IMR-90 (cell line): ENCODE measurements at places on chromosomes 1 and 21.

- DNase-seq, result no peak
Measured at GRCh38 chr1:19110257-19110927, 99.7 kb downstream of the UBR4 start.

DNA sequence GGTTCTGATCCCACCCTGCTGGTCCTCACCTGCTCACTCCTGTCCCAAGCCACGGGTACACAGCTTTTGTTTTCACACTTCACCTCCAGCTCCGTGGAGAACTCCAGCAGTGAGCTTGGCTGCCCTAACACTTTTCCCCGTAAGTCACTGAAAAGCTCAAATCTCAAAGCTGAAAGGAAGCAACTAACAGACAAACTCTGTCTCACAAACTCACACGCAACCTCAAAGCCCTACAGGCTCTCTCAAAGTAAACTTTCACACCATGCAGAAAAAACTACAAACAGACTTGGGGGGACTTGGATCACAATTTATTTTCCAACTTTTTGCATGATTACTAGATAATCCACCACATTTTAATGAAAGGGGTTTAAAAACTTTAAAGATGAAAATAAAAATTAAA is 88.3 kb downstream of the AK5 start:
- peak; percentile 64 for DNase-seq

- DNase-seq, result peak; percentile 92
Measured at GRCh38 chr1:156122519-156123355, 8.2 kb downstream of the LMNA start.

DNA sequence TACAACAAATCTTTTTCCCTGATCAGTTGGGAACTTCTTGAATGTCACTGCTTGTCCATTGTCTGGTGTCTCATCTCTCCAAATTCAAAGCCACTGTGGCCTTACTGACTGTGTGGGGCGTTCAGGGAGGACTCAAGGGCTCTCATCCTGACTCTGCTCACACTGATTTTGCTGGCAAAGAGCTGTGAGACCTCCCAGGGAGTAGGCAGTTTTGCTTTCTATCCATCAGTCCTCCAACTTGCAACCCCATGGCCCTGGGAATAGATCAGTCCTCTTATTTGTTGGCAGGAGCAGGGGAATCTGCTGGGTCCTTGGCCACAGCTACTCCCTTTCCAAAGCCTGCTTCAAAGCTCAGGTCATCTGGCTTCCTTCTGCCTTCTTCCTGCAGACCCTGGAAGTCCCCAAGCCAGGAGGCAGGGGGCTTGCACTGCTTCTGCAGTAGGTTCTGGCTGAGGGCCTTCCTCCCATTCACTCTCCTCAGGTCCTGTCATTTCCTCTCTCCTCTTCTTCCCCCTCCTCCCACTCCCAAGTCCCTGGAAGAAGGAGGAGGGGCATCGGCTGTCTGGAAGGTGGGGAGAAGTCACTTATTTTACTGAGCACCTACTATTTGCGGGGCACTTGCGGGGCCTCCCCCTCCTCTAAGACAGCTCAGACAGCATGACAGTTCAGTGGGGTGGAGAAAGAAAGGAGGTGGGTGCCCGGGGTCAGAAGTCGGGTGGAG is 876 bp upstream of the NAV1 start:
- no peak for DNase-seq

GRCh38 chr1:34404804-34405203 is 228.1 kb downstream of the C1orf94 start:
- no peak for DNase-seq

- DNase-seq, result no peak
Measured at GRCh38 chr1:210213335-210213734, 19.3 kb upstream of the SERTAD4 start.

DNA sequence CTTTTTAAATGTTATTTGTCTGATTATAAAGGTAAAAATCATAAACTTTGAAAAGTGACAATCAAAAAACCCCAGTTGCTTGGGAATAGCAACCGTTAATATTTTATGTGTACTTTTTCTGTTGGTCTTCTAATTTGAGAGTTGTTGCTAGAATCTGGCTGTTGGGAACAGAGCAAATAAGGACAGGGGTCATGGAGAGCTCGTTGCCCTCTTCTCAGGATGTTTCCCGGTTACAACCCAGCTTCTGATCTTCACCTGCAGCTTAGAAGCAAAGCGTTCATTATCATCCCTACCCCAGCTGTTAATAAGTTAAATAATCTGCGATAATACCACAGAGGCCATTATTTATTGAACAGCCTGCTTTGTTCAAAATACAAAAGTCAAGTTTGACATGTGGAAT is 22.1 kb upstream of the NFASC start:
- no peak for DNase-seq

DNA sequence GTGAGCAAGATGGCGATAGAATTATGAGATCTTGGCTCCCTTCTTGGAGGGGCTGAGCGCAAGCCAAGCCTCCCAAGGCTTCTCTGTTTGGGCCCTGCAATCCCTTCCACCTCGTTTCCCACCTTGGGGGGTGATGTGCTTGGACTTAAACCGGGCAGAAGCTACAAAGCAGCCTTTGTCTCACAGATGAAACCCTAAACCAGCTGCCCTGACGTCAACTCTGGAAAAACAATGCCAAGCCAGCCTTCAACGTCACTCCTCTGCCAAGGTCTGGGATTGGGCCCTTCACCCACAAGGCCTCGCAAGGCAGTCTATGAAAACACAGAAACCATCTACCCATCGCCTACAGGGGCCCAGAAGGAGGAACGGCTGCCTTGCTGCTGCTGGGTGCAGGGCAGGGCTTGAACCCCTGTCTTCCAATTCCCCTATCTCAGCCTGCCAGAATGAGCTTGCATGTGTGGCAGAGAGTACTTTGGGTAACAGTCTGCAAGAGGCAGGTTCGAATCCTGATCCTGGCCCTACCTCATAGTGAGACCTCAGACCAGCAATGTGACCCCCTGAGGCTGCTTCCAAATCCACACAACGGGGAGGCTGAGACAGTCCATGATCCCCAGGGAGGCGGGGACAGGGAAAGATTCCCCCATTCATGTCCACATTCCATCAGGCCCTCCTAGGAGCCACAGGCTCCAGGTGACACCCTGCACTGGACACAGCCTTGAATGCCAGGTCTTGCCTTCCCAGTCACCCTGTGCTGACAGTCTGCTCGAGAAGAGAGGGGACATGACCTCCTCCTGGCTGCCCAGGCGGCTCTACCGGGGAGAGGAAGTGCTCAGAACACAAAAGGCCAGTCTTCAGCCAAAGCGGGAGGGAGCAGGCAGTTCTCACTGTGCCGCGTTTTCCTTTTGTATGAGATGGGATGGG is 15.0 kb downstream of the IFFO2 start:
- peak; percentile 97 for DNase-seq

GRCh38 chr1:112888630-112889029 is 67.4 kb downstream of the SLC16A1 start:
- no peak for DNase-seq

DNA sequence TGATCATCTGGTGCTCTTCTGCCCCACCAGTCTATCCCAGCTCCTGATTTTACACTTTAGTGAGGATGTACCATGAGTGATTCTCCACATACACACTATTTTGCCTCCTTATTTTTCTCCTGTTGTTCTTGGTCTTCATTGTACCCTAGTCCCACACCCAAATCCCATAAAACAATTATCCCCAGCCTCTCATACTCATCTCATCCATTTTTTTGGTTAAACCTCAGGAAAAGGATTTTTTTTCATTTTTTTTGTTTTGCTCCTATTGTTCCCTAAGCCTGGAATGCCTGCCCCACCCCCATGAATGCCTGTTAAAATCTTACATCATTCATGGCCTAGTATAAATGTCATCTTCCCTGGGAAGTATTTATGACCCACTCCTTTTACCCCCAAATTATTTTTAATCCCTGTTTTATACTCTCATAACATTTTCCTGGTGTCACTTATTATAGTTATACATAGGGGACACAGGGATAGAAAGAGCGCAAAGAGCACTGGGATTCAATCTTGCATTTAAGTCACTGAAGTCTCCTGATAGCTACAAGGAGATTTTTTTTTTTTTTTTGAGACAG is 4.9 kb upstream of the LINGO4 start:
- DNase-seq, result no peak

DNA sequence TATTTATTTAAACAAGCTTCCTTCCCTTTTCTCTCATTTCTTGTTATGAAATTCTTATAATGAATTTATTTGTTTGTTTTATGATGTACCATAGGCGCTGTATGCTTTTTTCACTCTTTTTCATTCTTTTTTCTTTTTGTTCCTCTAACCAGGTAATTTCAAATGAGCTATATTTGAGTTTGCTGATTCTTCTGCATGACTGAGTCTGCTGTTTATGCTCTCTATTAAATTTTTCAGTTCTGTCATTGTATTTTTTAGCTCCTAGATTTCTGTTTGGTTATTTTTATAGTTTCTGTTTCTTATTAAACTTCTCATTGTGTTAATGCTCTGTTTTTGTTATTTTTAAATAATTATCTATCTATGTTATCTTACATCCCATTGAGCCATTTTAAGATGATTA is 232.4 kb downstream of the LHX8 start:
- DNase-seq, result no peak

GRCh38 chr1:221699577-221699976 is 42.3 kb downstream of the DUSP10 start:
- DNase-seq, result peak; percentile 75

GRCh38 chr1:164767752-164768402 is 208.9 kb downstream of the PBX1 start:
- DNase-seq, result peak; percentile 32

DNA sequence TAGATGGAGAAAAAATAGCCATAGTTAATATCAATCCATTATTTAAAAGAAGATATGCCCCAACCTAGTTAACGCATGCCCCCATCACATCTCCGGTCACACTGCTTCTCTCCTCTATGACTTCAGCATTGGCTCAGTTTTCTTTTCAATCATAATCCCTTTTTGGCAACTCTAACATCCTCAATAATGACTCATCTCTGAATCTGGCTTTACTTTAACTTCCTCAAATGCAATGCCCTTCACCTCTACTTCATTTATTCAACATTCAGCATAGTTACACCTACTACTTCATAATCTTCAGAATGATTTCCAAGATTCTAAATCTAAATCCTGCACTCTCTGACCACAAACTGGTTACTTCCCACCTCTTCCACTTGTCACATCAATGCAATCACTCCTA is 417.3 kb downstream of the USH2A start:
- DNase-seq, result peak; percentile 71

GRCh38 chr1:201042779-201043461 is 19.4 kb upstream of the KIF21B start:
- peak; percentile 70 for DNase-seq

DNA sequence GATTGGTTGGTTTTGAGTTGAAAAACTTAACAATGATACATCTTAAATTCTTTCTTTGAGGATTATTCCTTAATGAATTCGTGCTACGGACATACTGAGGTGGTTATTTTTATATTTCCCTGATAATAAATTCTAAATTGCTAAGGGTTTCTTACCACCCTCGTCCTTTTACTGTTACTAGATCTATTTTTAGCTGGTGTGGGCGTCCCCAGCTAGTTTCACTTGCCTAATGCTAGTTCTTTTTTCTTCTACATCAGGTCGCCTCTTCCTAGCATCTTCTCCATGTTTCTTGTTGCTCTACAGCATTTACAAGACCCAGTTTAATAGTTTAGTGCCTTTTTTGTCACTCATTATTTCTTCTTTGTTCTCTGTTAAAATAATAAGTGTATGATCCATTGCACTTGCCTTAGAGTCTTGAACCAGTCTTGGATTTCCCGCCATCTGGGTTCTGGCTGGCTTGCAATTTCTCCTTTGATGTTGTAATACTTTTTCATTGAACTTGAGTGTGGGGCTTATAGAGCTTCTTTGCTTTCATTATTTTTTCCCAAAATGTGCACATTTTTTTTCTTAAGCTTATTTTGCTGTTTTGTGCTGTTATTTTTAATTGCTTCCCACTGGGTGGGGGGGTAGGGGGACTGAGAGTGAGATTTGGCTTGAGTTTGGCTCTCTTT is 677 bp upstream of the HSD11B1 start:
- DNase-seq, result no peak

DNA sequence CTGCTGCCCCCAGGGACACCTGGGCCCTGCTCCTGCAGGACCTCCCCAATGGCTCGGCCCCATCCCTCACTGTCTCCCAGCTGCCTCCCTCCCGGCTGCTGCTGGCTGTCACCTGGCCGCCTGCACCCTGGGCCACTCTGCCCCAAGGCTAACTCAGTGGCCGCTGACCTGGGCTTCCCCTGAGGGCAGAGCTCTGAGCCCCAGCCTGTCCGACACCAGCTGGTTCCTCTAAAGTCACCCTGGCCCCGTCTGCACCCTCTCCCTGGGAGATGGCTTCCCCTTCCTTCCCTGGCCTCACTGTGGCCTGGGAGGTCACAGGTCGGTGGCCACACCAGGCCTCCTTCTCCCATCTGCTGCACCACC is 15.0 kb downstream of the ITGB2 start:
- DNase-seq, result no peak

DNA sequence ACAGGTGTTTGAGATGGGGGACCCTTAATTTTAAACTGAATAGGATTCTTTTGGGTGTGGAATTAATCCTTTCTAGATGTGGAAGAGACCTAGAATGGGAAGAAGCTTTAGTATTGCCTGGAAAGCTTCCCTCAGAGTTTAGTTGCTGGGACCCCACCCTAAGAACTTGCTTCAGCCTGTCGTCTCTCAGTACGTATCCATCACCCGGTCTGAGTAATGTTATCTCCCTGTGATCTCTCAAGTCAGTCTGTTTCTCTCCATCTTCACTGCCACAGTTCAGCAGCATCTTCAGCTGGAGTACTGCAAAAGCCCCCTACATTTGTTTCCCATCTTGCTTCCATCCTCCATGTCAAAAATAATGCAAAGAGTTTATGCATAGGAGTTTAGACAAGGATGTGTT is 28.9 kb downstream of the CNST start:
- no peak for DNase-seq

DNA sequence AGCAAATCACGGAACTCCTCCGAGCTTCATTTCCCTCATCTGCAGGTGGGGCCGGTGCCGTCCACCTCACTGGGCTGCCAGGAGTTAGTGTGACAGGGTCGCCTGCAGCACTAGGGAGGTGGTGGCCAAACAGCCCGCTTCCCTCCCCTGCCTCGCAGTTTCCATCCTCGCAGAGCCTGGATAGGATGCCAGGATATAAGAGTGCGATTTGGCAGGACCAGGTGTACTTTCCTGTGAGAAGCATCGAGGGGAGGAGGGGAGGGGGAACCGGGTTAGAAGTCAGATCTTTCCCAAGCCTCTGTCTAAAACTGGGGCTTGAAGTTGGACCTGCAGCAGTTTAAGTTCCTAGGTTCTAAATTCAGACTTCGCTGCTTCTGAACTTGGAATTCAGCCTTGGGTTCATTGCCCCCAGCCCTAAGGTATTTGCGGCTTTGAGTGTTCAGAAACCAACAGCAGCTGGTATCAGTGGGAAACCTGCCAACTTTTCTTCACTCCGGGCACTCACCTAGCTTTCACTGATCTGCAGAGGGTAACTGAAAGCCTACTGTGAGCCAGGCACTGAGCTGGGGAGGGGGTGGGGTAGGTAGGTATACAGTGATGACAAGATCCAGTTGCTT is 1.7 kb upstream of the JUN start:
- peak; percentile 39 for DNase-seq
